ENCODE measurements at places on chromosomes 5 and 9. TPM values are rescaled to one million over a fixed set of nuclear protein-coding genes. Genes with fewer than 3 reads are reported as not detected.

Gene IQGAP2
- total RNA-seq: 8.8 TPM

Gene IL3
- total RNA-seq: not detected

Gene SLC34A3
- not detected for total RNA-seq

Gene ORM2
- total RNA-seq: not detected

- no peak for DNase-seq
These were observed 230.2 kb downstream of the CD180 start for GRCh38 chr5:66966439-66966838.

Gene ADAMTSL1
- 1.5 TPM for total RNA-seq

DNA sequence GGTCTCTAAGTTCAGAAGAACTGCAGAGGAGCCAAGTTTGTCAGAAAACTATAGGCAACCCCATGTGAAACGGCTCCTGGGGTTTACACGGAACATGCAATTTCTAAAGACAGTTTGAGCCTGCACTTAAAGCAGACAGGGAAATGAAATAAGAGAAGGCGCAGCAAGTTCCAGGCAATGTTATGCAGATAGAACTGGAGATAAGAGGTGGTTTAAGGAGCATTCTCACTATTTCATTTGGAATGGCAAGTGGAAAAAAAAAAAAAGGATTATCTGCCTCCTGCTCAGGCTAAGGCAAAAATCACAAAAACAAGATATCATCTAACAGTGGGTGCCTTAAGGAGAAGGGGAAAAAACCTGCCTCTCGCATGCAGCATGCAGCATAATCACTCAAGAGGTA, 2252.4 kb downstream of the MAT2B start:
- no peak for DNase-seq

GRCh38 chr5:115262321-115263077, at the start of gene PGGT1B:
Gene PGGT1B (minus strand): TSS chr5:115262877. CDS start chr5:115262851, 26 bp downstream.
- peak; percentile 89 for DNase-seq

- DNase-seq: no peak
These were observed 86.5 kb upstream of the LMX1B start for GRCh38 chr9:126527109-126527825.

DNA sequence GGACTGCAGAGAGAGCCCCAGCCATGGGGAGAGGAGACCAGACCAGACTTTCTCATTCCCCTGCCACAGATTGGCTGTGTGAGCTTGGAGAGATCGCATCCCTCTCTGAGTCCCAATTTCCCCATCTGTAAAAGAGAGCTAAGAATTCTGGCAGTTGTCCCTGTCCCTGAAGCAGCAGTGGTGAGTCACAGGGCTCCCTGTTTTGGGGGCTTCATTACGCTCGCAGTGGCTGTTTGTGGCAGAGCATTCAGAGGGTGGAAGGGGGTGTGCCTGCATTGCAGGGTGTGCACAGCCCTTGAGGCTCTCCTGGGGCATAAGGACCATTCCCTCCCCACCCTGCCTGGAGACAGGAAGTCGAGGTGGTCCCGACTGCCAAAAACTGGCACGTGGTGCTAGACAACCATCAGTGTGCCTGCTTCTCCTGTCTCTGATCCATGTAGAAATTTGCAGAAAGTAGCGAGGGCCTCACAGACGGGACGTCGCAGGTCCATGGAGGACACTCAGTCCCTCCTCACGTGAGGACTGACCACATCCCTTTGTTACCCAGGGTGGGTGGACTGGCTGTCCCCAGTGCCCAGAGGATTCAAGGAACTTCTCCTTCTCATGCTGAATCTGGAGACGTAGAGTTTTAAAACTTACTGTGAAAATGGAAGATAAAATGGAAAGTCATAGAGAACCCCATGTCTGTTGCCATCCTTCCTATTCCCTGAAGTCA, 35.3 kb downstream of the HRH2 start:
- no peak for DNase-seq

Gene MEGF10
- 39.8 TPM for total RNA-seq

DNA sequence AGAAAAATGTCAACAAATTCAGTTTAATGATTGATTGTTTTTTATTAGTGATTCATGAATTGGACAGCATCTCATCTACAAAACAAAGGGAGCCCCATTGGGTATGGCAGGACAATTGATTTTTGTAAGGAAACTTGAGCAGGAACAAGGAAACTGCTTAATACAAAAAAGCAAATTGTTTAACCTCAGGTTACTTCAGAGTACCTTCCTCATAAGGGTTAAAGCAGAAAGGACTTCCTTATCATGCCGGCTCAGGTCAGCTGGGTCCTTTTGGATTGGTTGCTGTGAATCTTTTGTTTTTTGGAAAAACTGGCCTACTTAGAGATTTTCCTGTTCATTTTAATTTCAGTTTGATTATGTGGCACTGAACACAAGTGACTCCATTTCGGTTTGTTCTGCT, 211.8 kb downstream of the ARRDC3 start:
- DNase-seq: no peak

Gene TAS2R1
- total RNA-seq: not detected

Gene PLPP6
- 9.0 TPM for total RNA-seq

DNA sequence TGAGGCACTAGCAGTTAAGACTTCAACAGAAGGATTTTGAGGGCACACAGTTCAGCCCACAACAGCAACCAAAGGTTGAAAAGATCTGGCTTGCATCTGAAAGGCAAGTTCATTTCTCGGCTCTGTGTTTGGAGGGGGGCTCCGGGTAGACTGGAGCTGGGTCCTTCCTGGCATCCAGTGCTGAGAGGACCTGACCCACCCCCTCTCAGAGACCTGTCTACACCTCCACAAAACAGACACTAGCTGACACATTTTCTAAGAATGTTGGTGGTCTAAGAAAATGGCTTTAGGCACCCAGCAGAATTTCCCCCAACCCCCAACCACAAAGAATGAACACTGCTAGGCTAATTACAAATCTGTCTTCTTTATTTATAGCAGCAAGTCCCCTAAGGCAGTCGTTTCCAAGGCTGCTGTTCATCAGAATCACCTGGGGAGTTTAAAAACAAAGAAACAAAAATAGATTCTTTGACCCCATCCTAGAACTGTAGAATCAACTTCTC, 6.2 kb upstream of the PTCH1 start:
- DNase-seq: no peak

DNA sequence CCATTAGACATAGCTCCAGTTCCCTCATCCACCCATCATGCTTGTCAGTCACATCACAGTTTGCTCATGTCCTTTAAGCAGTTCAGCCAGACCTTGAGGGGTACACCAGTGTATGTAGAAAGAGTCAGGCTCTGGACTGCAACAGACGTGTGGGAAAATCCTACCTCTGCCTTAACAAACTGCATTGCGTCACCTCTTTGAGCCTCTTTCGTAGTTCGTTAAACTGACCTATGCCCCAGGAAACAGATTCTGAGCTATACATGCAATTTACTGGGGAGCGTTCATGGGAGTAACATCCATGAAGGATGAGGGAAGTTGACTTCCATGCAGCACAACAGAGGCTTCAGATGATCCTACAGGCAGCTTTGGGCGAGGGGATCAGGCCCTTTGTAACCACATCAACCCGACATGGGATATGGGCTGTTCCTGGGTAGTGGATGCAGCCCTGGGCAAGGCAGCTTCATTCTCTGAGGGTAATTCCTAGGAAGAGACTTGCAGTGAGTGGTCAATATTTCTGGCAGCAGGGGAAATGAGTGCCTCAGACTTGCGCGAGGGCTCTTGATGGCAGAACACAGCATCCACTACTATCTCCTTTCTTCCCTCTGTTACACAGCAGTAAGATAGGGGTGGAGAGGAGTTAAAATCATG, 4.3 kb downstream of the SPINK4 start:
- DNase-seq: no peak

GRCh38 chr9:102740578-102740977, 254.6 kb upstream of the CYLC2 start:
- DNase-seq: no peak

DNA sequence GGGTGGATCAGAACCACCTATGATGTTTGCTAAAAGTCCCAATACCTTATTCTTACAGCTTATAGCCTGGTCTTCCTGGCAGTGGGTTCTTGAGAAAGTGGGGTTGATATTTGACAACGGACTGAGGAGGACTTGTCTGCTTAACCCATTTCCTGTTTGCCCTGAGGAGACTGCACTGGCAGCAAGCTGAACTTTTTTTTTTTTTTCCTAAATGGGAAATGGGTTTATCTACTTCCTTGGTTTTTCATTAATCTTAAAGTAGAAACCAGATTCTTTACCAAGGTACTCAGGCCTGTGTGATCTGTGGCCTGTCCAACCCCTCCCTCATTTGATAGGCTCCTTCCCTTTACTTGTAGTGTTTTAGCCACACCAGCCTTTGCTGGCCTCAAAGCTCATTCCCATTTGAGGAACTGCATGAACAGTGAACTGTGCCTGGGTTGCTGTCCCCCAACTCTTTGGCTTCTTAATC, 47.1 kb downstream of the C9orf57 start:
- no peak for DNase-seq

DNA sequence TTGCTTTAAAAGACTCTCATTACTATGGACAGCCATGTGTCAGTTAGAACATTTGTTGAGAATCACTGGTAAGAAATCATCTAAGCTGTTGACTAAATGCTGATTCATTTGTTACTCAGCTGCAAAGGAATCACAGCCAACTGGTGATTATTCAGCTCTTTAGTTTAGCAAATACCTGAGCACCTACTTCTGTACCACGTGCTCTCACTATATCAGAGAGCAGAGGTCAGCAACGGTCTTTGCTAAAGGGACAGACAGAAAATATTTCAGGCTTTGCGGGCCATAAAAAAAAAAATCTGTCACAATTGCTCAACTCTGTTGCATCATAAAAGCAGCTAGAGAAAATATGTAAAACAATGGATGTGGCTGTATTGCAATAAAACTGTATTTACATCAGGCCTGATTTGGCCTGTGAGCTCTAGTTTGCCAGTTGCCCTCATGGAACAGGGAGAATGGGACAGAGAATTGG, 377.6 kb downstream of the DNAH5 start:
- no peak for DNase-seq

Gene PPP1R26
- total RNA-seq: 19.5 TPM

GRCh38 chr9:22522206-22522740, 75.6 kb downstream of the DMRTA1 start:
- no peak for DNase-seq

DNA sequence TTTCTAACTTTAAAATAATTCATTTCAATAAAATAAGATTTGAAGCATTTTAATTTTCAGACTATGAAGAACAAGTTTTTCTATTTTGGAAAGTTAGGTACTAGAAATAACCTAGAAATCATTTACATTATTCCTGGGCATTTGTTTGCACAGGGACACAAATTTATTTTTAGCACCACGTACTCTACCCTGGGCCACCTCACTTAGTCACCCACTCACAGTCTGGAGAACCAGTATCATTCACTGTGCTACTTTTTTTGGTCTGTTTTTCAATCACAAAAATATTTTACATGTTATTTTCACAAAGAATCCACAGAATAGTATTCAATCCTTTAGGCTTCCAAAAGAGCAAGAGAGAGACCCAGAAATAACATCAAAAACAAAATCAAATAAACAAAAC, 128.6 kb upstream of the ACOT12 start:
- DNase-seq: no peak

GRCh38 chr9:100884518-100884917, 144.0 kb upstream of the PLPPR1 start:
- no peak for DNase-seq

Gene TAF11L5
- not detected for total RNA-seq

DNA sequence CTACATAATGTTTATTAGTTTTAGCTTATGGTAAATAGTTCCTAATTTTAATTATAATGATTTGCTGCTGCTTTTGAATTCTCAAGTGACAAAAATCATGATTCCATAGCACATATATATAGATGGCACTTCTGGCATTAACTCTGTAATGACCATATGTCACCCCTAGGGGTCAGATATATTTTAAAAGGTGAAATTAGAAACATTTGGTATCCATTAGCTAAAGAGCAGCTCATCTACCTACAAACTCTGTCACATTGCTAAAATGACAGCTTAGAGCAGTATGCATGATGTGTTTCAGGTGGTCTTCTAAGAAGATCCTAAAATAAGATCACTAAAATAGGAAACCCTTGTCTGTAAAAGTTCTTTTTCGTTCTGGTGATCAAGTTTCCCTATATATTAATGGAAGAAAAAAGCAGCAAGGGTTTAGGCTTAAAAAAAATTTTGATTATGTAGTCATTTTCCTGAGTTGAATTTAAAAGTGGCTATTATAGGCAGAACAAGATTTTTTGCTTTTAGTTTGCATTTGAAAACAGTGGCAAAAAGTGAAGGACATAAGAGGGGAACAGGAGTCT, 157.7 kb upstream of the POU5F2 start:
- no peak for DNase-seq

DNA sequence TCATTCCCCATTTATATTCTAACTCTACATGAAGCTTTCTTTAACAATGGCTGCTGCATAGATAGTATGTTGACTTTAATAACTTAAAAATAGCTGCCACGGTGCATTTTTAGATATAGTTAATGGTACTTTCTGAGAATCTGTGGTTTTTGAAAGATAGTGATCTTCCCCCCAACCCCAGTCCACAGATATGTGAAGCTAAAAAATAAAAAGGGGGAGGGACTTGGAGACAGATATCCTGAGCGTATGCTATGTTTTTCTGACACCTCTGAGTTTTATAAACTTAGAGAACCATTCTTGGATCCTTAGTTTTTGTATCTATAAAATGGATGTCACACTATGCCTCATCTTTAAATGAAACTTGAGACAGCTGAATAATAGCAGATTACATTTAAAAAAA, 120.5 kb downstream of the SNX18 start:
- DNase-seq: no peak

All from osteocyte (in vitro differentiated cells).